ENCODE measurements at places on chromosomes 2 and 18. TPM values are rescaled to one million over a fixed set of nuclear protein-coding genes. Genes with fewer than 3 reads are reported as not detected.

DNA sequence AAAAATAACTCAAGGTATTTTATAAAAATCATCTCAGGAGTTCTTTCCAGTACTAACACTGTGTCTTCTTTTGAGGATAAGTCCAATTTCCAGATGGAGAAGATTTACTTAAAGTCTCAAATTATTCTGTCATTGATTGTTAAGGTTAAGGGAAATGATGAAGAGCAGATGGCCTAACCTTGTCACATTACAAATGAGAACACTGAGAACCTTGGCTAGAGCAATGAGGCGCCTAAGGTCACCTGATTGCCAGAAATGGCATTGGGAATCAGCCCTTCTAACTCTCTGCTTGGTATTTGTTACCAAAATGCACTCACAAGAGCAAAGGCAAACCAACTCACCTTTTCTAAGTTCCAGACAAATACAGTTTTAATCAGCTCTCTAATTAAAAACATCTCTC lies 835.1 kb downstream of the RNF144A start:
- no peak overlapping the region for H3K27ac ChIP-seq
- peaks cover 5% of the 10 kb centered on the region for H3K36me3 ChIP-seq
- peaks cover 6% of the 10 kb centered on the region for H3K4me1 ChIP-seq
- H3K4me3 ChIP-seq, result no peak overlapping the region
- no peak for DNase-seq
- no peaks in the 10 kb centered on the region for H3K27me3 ChIP-seq

GRCh38 chr18:56127322-56128099 lies 510.9 kb downstream of the TXNL1 start:
- H3K27ac ChIP-seq, result peak overlapping the region; percentile 20
- H3K36me3 ChIP-seq, result no peaks in the 10 kb centered on the region
- DNase-seq, result no peak
- peaks cover 11% of the 10 kb centered on the region for H3K4me1 ChIP-seq
- H3K27me3 ChIP-seq, result no peaks in the 10 kb centered on the region

POTEE gene
- not detected for total RNA-seq

DNA sequence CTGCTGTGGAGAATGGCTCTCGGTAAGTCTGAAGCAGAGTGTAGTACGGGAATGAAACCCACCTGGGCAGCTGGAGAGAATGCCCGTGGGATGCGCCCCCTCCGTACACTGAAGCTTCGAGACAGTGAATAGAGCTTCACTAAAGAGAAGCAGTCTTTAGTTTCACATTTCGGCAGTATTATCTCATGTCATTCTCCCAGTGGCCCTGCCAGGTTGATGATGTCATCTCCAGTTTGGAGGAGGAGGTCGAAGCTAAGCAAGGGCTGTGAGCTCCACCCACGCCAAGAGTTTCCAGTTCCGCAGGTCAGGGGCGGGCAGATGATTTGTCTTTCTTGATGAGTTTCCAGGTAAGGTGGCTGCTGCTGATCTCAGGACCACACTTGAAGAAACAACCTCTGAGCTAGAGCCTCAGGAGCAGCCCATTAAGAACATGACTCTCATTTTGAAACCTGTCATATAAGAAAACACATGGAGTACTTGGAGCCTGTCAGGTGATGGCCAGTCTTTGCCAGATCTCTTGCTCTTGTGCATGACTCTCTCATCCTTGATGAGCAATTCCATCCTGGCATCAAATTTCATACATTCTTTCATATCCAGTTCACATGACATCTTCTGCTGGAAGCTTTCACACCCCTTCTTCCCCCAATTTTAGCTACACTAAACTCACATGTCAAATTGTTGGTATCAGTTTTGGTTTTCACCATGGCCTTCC lies 475.0 kb downstream of the RNF144A start:
- no peak overlapping the region for H3K4me3 ChIP-seq
- peaks cover 6% of the 10 kb centered on the region for H3K27me3 ChIP-seq
- no peak overlapping the region for H3K27ac ChIP-seq
- peak; percentile 19 for DNase-seq

GPR55 gene
- total RNA-seq, result not detected

GRCh38 chr2:9178904-9179571 lies 27.6 kb upstream of the ASAP2 start:
- peak; percentile 43 for DNase-seq
- peak overlapping the region; percentile 87 for H3K27ac ChIP-seq
- H3K4me1 ChIP-seq, result peaks cover 34% of the 10 kb centered on the region
- no peaks in the 10 kb centered on the region for H3K36me3 ChIP-seq

- no peaks in the 10 kb centered on the region for H3K36me3 ChIP-seq
- H3K4me3 ChIP-seq, result no peak overlapping the region
- no peaks in the 10 kb centered on the region for H3K27me3 ChIP-seq
Observed at GRCh38 chr2:44242904-44243303, 32.4 kb upstream of the SLC3A1 start.

DNA sequence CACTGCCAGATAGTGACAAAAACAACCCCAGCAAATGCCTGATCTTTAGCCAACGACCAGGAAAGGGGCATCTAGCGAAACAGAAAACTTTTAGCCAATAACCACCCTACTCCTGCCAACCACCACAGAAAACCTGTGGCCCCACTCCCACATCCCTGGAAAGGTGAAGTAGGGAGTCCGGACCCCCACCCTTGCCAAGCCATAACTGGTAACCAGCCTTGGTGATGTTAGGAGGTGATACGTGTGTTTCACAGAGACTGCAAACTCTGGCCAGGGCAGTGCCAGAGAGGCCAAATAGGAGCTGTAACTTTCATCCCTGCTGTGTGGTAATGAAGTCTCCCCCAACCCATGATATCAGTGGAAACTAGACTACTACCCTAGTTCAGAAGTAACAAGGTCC lies 27.6 kb downstream of the SCTR start:
- no peak overlapping the region for H3K27ac ChIP-seq
- H3K36me3 ChIP-seq, result no peaks in the 10 kb centered on the region
- no peak for DNase-seq
- H3K27me3 ChIP-seq, result peaks cover 18% of the 10 kb centered on the region

GRCh38 chr18:37502036-37502435 lies 63.6 kb downstream of the CELF4 start:
- H3K27ac ChIP-seq, result no peak overlapping the region
- no peak overlapping the region for H3K4me3 ChIP-seq
- H3K36me3 ChIP-seq, result no peaks in the 10 kb centered on the region
- DNase-seq, result no peak
- H3K4me1 ChIP-seq, result no peaks in the 10 kb centered on the region

DTNB gene
- total RNA-seq, result 4.5 TPM

SATB2 gene
- total RNA-seq, result 1.1 TPM

Data from left ventricle myocardium inferior (tissue), 1 donor.